ENCODE measurements at places on chromosomes 13 and 19. TPM values are rescaled to one million over a fixed set of nuclear protein-coding genes. Genes with fewer than 3 reads are reported as not detected.

The EXOC3L2 gene
- total RNA-seq: 0.88 TPM

The SLC7A9 gene
- total RNA-seq: 0.48 TPM

The ZC3H4 gene
- 21.2 TPM for total RNA-seq

The TRPC4 gene
- total RNA-seq: not detected

The KLK8 gene
- total RNA-seq: not detected
